Left lobe of liver (tissue), 2 donors: ENCODE measurements at places on chromosomes 1 and 21.

- no peak for DNase-seq
These were observed 5.8 kb upstream of the CD1C start for GRCh38 chr1:158283965-158284364.

DNA sequence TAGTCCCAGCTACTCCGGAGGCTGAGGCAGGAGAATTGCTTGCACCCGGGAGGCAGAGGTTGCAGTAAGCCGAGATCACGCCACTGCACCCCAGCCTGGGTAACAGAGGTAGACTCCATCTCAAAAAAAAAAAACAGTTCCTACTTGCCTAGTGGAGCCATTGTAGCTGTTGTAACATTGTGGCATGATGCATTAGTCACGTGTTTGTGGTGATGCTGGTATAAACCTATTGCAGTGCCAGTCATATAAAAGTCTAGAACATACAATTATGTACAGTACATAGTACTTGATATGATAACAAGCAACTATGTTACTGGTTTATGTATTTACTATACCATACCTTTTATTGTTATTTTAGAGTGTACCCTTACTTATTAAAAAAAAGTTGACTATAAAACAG lies 16.2 kb downstream of the KYAT3 start:
- no peak for DNase-seq

DNA sequence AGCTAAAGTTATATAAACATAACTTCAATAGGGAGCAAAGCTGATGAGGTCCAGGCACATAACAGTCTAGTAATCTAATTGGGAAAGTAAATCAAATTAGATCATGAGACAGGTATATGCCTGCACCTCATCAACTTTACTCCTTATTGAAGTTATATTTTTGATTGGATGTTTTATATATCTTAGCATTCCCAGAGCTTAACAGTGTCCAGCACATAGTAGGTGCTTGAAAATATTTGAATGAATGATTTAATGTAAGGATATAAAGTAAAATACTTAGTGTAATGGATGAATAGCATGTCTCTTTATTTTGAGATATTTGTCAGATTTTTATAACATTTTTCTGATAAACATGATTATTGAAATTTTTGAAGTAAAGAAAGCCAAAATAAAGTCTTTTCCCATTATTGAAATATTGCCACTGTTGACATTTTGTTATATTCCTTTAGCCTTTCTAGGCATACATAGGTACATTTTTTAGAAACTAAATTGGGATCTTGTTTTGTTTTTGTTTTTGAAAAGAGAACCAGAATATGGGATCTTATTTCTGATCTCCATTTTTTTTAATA lies 2.8 kb downstream of the CDC7 start:
- DNase-seq, result no peak

- no peak for DNase-seq
These were observed 19.5 kb downstream of the UBASH3A start for GRCh38 chr21:42423197-42423675.

DNA sequence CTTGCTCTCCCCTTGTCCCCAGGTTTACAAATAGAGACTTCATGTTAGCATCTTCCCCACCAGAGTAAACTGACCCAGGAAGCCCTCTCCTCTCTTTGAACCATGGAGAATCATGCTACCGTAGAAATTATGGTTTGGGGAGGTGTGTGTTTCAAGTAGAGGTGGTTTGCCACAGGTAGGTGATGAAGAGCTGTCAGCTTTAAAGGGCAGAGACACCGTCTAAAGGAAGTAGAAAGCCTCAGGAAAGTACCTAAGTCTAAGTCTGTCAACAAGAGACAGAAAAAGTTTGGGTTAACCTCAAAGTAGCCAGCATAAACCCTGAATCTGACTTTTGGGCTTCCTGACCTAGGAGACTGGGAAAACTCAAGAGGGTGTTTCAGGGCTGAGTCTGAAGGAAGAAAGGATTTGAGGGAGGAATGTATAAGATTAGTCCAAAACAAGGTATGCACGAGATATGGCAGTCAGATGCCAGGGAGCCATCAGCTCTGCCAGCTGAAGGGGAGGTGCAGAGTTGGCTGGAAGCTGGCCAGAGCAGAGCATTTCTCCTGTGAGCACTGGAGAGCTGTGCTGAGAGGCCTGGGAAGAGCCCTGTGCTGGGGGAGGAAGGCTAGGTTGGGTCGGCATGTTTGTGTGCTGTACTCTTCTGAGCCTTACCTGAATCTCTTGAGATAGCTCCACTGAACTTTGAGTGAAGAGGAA lies 14.3 kb downstream of the ADAMTSL4 start:
- DNase-seq, result peak; percentile 65

DNA sequence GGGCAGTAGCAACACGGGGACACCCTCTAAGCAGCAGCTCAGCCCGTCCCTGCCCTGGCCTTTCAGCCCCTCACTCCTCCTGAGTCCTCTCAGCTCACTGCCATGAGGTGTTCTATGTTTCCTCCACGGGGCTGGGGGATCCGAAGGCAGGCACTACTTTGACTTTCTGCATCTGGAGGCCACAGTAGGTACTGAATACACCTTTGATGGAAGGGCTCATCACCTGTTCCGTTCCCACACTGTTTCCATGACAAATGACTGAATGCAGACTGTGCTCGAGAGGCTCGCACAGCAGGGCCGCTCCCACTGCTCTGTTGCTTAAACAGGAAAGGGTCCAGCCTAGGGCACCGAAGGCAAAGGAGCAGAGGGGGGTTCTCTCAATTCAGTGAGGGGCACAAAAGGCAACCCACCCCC lies 77.6 kb upstream of the DNAH14 start:
- no peak for DNase-seq

GRCh38 chr1:35555601-35556477 lies 1.4 kb downstream of the KIAA0319L start:
- DNase-seq, result no peak

GRCh38 chr1:203914292-203914691 lies 52.9 kb downstream of the SNRPE start:
- DNase-seq, result no peak

- DNase-seq, result peak; percentile 70
These were observed 27.1 kb upstream of the HAO2 start for GRCh38 chr1:119341372-119341947.

DNA sequence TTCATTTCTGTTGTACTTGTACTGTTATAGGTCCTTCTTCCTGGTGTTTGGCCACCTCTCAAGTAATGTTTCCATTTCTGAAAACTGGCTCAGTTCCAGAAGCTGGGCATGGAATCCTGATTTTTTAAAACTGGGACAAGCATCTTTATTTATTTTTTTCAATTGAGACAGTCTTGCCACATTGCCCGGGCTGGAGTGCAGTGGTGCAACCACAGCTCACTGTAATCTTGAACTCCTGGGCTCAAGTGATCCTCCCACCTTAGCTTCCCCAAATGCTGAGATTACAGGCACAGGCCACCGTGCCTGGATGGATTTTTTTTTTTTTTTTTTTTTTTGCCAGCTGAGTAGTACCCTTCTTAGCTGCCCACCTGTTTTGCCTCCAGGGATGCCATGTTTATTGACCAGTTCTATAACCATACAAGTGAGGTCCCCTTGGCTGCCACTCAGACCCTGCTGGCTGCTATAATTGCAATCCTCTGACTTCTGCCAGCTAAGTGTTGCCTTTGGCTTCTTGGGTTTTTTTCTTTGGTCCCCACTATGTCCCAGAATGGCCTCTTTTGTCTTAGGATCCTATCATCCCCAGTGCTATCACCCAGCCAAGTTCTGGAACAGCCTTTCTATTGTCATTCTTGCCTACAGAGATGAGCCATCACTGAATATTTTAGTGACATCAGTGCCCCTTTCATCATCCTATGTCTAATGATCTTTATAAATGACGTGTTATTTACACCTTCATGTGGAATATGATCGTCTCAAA lies 3.9 kb upstream of the DIP2A start:
- DNase-seq, result no peak

DNA sequence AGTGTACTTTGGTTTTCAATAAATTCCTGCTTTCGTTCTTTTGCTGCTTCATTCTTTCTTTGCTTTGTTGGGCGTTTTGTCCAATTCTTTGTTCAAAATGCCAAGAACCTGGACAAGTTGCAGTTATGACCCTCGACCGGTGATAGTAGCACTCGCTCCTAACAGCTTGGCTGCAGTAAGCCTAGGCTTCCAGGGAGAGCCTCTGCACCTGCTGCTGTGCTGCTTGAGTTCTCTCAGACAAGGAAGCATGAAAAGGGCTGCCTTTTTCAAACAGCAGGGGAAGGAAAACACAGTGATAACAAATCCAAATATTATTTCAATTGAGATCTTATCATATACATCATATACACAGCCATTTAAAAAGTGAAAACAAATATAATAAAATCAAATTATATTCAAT lies 12.8 kb upstream of the RIPK4 start:
- DNase-seq, result no peak

GRCh38 chr1:202085682-202086373 lies 36.9 kb upstream of the GPR37L1 start:
- DNase-seq, result no peak

DNA sequence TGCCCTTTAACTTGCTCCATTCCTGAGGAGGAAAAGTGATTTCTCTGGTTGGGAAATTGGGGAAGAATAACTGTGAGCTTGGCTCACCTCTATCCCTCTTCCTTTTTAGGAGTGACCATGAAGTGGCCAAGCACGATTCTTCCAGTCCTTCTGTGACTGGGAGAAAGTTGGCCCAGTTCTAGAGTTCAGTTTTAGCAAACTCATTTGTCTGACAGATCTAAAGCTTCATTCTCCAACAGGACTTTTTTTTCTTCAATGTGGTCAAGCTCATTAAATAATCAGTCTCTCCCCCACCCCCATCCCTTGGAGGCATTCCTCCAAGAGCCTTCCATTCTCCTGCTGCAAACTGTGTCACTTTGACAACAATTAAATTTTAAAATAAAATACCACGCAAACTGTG lies 6.4 kb upstream of the AGL start:
- no peak for DNase-seq

- peak; percentile 67 for DNase-seq
These were observed 765 bp upstream of the VPS45 start for GRCh38 chr1:150066838-150067183.

DNA sequence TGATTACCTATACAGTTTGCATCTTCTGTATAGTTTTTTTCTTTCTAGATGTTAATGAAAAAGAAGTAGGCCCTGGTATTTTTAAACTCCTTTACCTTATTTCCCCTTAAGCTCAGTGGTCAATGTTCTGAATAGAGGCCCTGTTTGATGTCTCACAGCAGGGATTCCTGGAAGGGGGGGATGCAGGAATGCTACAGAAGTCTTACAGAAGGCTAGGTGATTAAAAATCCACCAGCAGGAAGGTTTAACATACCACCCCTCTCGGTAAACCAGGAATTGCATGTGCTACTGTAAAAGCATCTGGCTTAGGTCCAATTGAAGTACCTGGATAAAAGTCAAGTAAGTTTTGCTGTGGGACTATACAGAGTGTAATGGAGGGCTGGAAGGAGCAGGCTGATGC lies 78.3 kb downstream of the NOS1AP start:
- no peak for DNase-seq

DNA sequence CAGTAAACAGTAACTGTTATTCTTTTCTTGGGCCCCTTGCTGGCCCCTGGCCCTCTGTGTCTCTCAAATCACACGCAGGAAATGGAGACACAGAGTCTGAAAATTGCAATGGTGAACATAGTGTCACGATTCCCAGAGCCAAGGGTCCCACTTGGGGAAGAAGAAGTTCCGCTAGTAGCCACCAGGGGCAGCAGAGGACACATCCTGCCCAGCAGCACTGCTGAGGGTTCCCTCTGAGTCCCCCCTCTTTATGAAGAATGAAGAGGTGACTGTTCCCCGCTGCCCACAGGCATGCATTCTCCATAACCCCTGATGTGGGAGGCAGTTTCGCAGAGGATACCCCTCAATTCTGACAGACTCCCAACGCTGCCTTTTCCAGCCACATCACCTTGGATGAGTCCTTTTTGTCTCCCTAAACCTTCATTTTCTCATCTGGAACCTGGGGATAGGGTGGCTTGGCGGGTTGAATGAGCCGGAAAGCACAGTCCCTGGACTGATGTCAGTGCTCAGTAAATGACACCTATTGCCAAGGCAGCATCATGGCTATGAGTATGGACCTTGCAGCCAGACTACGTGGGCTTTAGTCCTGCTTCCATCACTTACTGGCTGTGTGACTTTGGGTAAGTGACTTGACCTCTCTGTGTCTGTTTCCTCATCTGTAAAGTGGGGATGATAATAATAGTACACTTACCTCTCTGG lies 238.0 kb upstream of the TMEM51 start:
- no peak for DNase-seq

DNA sequence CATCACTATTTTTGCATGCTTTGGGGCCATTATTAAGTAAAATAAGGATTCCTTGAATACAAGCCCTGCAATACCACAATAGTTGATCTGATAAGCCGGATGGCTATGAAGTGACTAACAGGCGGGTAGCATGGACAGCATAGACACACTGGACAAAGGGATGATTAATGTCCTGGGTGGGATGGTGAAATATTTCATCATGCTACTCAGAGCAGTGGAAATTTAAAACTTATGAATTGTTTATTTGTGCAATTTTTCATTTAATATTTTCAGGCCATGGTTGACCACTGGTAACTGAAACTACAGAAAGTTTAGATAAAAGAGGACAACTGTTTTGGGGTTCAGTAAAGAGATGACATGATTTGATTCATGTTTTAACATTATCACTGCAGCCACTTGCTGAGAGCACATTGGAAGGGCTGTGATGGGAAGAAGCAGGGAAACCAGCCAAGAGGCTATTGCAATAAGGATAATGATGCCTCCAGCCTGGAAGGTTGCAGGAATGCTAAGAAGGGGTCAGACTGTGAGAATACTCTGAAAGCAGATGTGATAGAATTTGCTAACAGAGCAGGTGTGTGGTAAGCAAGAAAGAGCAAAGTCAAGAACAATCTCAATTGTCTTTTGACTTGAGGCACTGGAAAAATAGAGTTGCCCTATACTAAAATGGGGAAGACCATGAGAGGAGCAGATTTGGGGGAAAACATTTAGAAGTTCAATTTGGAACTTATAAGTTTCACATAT lies 62.5 kb upstream of the TNFSF4 start:
- no peak for DNase-seq

DNA sequence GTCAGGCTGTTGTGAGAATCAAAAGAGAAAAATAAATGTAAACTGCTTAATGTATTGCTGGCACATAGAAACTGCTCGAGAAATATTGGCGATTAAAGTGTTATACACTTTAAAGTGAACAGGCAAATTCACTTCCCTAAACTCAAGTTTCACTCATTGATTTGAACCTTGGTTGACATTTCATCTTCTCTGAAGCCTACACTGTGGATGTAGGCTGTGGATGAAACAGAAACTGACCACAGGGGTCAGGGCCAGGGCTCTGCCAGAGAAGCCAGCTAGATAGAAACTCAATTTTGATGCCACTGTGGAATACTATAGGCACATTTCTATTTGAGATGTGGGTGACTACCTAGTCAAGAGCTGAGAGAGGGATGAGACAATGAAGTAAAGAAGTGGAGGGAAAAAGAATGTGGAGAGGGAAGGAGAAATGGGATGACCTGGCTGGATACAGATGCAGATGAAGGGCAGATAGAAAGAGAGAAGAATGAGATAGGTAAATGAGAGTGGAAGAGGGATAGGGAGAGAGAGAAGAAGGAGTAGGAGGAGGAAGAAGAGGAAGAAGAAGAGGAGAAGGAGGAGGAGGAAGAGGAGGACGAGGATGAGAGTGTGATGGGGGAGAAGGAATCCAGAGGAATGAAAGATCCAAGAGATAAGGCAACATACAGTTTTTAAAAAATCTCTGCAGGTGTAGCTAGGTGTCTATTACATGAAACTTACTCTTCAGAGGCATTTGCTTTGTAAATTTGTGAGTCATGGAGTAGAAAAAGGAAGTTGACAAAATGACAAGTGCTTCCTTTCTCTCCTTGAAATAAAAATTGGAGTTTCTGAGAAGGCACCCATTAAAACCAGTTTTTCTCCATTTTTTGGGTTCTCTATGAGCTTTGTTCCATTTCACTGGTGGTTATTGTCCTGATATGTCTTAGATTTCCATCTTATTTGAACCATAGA lies 17.4 kb upstream of the CD1D start:
- DNase-seq, result no peak

- DNase-seq, result no peak
These were observed 51.9 kb upstream of the GOLT1A start for GRCh38 chr1:204265665-204266064.
